Right ventricle myocardium inferior (tissue), 1 donor: ENCODE measurements at places on chromosomes 16 and 17. TPM values are rescaled to one million over a fixed set of nuclear protein-coding genes. Genes with fewer than 3 reads are reported as not detected.

GRCh38 chr16:50839356-50839755 lies 97.5 kb downstream of the CYLD start:
- no peak for DNase-seq

RNF40 gene
- 42.6 TPM for total RNA-seq

DNA sequence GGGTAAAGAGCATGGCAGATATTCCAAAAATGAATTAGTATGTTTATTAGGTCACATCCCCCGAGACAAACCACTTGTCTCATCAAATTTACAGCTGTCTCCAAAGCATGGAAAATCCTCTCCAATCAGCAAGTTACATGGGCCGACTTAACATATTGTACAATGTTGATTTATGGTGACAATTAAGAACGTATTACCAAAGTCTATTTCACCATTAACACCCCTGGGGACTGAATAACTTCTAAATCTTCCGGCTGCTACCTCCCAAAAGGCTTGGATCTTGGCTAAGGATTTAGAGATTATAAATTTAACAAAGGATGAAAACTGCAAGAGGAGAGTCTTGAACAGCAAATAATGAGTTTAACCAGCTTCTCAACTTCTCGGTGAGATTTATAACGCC lies 311.9 kb downstream of the NPIPA8 start:
- no peak for DNase-seq

DNA sequence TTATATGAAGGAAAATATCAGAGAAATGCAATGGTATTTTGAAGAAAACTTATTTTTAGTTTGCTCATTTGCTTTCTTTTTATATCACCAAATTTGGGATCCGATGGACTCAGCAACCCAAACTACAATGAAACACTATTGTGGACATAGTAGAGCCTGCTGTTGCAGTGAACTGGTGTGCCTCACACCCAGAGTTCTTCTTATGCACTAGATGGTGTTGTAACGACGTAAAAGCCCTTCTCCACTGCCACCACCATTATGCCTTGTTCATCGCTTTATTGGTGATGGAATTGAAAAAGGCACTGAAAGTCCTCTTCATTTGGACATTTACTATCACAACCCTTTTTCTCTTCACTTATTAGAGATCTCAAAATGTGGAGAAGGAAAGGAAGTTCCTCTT lies 381.3 kb downstream of the CDH8 start:
- DNase-seq: no peak

DNA sequence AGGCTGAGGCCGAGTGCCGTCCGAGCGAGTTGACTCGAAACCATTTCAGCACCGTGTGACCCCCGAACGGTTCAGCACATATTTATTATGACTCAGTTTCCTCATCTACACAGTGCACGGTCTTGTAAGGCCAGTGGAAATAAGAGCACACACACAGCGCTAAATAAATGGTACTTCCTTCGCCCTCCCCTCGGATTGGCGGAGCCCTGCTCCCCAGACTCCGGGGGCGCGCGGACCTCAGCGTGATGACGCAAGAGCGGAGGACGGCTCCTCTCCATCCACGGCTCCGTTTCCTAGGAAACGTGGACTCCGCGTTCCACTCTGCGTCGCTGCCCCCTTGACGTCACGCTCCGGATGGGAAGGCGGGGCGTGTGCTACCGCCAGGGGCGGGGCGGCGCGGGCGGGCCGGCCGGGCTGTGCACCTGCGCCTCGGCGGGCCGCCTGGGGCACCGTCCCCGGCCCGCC lies at the start of gene PARD6A:
PARD6A (plus strand) TSS at position 397 of the 465 bp plus-strand sequence. CDS start 79 bp downstream, outside the sequence.
- DNase-seq: peak; percentile 98

DNA sequence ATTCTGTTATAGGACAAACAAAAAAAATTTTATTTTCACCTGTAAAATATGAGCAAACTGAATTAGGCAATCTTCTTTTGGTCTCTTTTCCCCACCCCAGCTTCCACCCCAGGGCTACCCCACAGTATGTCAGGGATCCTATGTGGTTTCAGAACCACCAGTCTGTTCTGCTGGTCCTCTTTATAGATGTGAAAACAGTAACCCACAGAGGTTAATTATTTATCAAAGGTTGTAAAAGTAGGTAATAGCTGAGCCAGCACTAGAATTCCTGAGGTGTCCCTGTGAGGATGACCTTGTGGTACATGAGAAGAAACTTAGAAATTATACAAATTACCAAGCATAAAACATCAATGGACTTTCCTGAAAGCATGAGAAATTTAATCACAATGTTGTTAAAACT lies 428.7 kb downstream of the CNTNAP4 start:
- DNase-seq: no peak

G6PC1 gene
- not detected for total RNA-seq

DNA sequence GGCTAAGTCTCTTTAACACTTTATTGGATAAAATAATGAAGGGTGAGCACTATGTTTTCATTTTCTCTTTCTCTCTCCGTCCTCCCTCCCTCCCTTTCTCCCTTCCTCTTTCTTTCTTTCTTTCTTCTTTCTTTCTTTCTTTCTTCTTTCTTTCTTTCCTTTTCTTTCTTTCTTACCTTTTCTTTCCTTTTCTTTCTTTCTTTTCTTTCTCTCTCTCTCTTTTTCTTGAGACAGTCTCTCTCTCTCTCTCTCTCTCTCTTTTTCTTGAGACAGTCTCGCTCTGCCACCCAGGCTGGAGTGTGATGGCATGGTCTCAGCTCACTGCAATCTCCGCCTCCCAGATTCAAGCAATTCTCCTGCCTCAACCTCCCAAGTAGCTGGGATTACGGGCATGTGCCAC lies 21.5 kb upstream of the CDR2 start:
- no peak for DNase-seq

DNA sequence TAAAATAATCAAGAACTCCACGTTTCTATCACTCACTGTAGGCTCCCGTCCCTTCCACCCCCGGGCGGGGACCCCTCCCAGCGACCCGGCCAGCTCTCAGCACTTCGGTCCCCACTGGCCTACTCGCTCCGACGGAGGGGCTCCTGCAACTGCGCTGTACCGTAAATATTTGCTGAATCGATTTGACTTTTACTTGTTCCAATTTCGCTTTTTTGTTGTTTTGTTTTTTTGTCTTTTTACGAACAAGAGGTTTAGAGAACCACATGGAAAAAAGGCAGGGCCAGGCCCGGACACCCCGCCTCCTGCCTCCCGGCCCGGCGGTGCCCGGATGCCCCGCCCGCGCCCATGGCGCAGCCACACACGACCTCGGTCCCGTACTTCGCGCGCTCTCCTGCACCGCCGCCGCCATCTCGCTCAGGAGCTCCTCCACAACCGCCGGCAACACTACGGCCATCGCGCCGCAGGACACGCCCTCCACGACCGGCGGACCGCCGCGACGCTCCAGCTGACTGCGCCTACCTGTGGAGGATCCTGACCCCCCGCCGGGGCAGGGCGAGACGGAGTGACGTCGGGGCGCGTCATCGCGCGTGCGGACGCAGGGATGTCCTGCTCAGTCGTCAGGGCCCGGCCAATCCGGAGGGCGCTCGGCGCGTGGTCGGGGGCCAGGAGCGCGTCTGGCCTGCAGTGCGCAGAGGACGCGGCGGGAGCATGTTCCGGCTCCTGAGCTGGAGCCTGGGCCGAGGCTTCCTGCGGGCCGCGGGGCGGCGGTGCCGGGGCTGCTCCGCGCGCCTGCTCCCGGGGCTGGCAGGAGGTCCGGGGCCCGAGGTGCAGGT lies at the start of the genes TTC19 and ZSWIM7:
TTC19 (plus strand) TSS at position 684 of the 833 bp plus-strand sequence; CDS start at position 709, 25 bp downstream.
ZSWIM7 (minus strand) TSS at position 564 of the 833 bp plus-strand sequence; CDS start at position 454, 110 bp downstream.
- DNase-seq: peak; percentile 99

ARL5C gene
- total RNA-seq: not detected

GRCh38 chr17:5557485-5557884 lies 26.8 kb downstream of the NLRP1 start:
- DNase-seq: no peak

PRAC1 gene
- total RNA-seq: not detected

KRTAP9-4 gene
- not detected for total RNA-seq

- DNase-seq: no peak
These were observed 36.5 kb downstream of the CACNG1 start for GRCh38 chr17:67080804-67081203.

GRCh38 chr16:89409161-89409711 lies 81.1 kb downstream of the ANKRD11 start:
- no peak for DNase-seq

GRCh38 chr17:29968271-29968670 lies 26.8 kb downstream of the EFCAB5 start:
- no peak for DNase-seq

CACNG4 gene
- not detected for total RNA-seq

GRCh38 chr16:78522327-78522726 lies 422.9 kb downstream of the WWOX start:
- no peak for DNase-seq

GRCh38 chr16:27346819-27347218 lies 33.0 kb downstream of the IL4R start:
- no peak for DNase-seq

DNA sequence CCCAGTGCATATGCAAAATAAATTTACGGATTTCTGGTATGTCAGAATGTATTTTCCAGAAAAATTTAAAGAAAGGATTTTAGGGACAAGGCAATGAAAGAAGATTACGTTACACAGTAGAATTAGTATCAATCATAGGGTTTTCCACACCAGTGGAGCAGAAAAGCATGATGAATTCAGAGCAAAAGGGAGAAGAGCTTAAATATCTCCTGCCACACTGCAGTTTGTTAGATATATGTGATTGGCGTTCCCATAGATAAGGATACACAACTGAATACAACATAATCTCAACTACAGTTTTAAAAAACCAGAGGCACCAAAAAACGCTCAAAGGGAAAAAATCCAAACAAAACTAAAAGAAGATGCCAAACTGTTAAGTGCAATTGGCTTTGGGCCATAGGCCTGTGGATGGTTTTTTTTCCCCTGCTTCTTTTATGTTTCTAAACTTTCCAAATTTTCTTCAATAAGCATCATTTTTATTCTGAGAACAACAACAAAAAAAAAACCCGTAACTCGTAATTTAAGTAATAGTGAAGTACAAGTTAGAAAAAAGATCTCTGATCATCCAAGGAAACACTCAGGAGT lies 22.3 kb downstream of the MARF1 start:
- DNase-seq: no peak
